ENCODE measurements at places on chromosomes 16 and 17.

- DNase-seq: no peak
These were observed 5.8 kb downstream of the DNAAF1 start for GRCh38 chr16:84150926-84151325.

- DNase-seq: no peak
These were observed 6.1 kb downstream of the RFFL start for GRCh38 chr17:35057332-35057915.

- DNase-seq: no peak
These were observed 14.1 kb downstream of the AKAP1 start for GRCh38 chr17:57099165-57099564.

DNA sequence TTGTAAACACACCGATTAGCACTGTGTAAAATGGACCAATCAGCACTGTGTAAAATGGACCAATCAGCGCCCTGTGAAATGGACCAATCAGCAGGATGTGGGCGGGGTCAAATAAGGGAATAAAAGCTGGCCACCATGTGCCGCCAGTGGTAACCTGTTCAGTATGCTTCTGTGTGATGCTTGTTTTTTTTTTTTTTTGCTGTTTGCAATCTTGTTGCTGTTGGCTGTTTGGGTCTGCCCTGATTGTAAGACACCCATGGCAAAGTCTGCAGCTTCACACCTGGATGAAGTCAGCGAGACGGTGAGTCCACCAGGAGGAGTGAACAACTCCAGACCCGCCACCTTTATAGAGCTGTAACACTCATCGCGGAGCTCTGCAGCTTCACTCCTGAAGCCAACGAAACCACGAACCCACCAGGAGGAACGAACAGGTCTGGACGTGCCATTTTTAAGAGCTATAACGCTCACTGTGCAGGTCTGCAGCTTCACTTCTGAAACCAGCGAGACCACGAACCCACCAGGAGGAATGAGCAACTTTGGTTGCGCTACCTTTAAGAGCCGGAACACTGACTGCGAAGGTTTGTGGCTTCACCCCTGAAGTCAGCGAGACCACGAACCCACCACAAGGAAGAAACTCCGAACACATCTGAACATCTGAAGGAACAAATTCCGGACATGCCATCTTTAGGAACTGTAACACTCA is 85.0 kb upstream of the MED9 start:
- DNase-seq: no peak

DNA sequence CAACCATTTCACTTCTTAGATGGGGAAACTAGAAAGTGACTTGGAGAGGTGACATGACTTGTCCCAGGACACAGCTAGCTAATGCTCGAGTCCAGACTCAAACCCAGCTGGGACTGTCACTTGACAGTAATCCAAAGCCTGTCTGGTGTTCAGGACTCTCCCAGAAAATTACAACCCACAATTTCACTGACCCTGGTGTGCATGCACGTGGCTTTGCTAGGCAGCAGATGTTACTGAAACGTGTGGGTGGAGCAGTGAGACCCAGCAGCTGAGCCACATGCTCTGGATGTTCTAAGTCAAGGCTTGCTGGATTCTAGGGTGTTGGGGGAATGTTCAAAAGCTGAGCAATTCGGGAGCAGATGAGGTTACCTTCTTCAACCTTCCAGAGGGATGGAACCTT is 364.6 kb downstream of the GRIN2A start:
- no peak for DNase-seq

- DNase-seq: no peak
These were observed 12.1 kb downstream of the CCDC42 start for GRCh38 chr17:8732406-8733085.

DNA sequence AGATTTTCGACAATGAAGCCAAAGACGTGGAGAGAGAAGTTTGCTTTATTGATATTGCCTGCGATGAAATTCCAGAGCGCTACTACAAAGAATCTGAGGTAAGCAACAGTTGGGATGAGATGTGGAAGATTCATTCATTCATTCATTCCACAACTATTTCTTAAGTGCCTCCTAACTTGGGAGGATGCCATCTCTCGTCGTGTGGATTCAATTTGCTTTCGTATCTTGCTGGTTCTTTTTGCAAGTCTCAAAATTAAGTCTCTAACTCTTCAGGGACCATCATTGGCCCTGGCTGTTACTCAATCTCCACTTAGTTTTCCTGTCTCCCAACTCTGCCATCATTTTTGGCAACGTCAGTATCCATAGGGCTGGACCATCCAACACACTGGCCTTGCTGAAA is 85.6 kb upstream of the NOL11 start:
- no peak for DNase-seq

- no peak for DNase-seq
These were observed 29.9 kb downstream of the WWOX start for GRCh38 chr16:78129349-78129748.

- DNase-seq: no peak
These were observed 1272.4 kb downstream of the CDH8 start for GRCh38 chr16:60763869-60764268.

DNA sequence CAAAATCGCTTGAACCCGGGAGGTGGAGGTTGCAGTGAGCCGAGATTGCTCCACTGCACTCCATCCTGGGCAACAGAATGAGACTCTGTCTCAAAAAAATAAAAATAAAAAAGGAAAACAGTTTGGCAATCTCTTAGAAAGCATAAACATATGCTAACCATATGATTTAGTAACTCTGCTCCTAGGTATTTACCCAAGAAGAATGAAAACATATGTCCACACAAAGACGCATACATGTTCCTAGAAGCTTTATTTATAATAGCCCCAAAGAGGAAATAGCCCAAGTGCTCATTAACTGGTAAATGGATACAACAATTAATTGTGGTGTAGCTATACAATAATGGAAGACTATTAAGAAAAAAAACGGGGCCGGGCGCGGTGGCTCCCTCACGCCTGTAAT is 18.5 kb upstream of the CDH1 start:
- DNase-seq: no peak

DNA sequence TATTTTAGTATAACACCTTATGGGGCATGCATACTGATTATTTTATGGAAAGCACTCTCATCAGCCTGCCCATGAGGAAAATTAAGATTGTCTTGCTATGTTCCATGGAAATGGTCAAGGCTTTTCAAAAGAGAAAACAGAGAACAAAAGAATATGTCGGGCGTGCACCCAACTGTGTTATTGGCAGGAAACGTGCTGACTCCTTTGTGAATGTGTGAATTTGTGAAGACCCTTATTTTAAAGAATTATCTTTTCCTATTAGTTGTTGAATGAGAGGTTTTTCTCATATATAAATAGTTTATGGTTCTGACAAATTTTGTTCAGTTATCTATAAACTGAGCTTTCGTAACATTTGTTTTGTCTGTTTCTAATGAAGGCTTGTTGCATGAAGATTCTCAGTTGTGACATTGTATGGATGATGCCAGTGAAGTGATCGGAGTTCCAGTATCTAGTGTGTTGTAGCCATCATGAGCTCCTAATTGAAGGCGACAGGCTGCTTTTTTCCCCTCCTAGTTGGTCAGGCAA is 180.0 kb downstream of the BCAS3 start:
- DNase-seq: no peak

- DNase-seq: peak; percentile 70
These were observed 58.1 kb downstream of the ZFHX3 start for GRCh38 chr16:72989579-72990551.

GRCh38 chr17:34151102-34151501 is 104.0 kb upstream of the CCL2 start:
- DNase-seq: no peak

- DNase-seq: no peak
These were observed 233.6 kb downstream of the SEC14L1 start for GRCh38 chr17:77374170-77374936.

- DNase-seq: no peak
These were observed 168.3 kb downstream of the SEC14L1 start for GRCh38 chr17:77308861-77309726.

DNA sequence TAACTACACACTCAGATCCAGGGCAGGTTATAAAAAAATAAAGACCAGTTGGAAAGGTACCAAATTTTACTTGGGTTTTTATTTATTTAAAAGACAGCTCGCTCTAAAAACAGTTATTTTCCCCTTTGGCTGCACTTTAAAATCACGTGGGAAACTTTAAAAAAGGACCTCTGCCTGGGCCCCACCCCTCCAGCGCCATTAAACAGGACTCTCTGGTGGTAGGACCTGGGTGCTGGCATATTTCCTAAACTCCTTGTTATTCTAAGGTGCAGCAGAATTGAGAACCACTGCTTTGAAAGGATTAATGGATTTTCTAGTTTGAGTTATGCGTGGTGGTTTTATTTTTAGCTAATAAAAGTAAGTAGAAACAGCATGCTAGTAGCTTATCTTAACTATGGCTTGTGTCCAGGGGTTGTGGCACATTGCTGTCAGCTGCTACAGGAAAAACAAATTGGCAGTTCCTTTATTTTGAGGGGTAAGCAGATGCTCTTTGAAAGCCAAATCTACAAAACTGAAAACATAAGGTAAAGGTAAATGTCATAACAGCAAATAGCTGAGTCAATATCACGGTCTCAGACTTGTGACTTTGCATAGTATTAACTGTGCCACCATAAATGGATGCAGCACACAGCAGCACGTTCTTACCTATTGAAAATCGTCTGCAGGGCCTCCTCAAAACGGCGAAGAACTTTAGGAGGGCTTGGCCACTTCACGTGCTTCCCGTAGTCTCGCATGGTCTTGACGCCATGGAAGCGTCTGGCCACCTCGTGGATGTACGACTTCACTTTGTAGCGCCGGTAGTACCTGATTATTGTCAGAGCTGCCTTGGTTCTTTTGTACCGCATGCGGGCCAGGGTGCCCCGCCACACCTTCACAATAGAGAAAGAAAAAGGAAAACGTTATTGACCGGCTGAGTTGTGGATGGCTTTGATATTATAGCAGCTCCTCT is 172.0 kb downstream of the CDK5R1 start:
- no peak for DNase-seq

GRCh38 chr16:53043986-53044601 is 8.6 kb downstream of the CHD9NB start:
- DNase-seq: no peak

GRCh38 chr16:30778549-30779244 is 8.3 kb downstream of the ZNF629 start:
- DNase-seq: no peak

DNA sequence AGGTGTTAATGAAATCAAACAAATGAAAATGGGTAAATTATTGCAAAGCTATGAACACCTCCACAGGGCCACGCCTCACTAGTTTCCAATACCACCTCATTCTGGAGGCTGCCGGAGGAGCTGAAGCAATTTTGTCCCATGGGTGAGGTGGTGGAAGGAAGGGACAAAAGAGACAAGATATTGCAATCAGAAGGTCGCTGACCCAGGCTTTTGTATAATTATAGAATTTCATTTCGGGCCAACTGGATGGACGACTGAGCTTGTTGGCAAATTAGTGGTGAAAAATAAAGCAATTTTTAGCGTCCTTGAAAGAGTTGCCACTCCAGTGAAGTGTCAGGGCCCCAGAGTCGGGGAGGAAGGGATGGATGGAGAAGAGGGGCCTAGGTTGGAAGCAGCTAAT is 147.9 kb downstream of the CYLD start:
- DNase-seq: no peak
